Activated T-helper 1 cell treated with anti-CD3 and anti-CD28 coated beads, Interleukin-12 subunit alpha, Interleukin-12 subunit beta, Interleukin-2, Interleukin-4 antibody, amounts not matched to agents 30 ng/mL and 10 ng/mL and 1 ng/mL, durations not matched to agents 14 hours and 24 hours and 36 hours (primary cell): ENCODE measurements at places on chromosomes 1 and 21. TPM values are rescaled to one million over a fixed set of nuclear protein-coding genes. Genes with fewer than 3 reads are reported as not detected.

DNA sequence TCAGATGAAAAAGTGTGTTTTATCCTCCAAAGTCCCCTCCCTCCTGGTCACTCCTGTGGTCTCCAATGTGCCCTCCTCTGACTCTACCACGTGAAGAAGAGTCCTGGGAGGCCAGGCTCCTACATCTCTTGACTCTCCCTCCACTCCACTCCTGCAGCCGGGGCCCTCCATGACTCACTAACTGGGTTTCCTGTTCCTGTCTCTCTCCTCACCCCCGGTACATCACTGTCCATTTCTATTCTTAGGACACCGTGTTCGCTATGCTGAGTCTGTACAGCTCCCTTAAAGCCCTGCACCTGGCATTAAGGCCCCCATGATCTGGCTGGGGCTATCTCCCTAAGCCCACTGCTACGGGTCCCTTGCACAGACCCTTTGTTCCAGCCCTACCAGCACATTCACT lies 93.4 kb downstream of the BCAR3 start:
- no peak overlapping the region for H3K4me3 ChIP-seq
- no peak for DNase-seq
- H3K27ac ChIP-seq: no peak overlapping the region
- peaks cover 5% of the 10 kb centered on the region for H3K4me1 ChIP-seq

GRCh38 chr1:9128166-9128519 lies 759 bp downstream of the GPR157 start:
- DNase-seq: no peak
- peaks cover 26% of the 10 kb centered on the region for H3K4me1 ChIP-seq
- H3K36me3 ChIP-seq: no peaks in the 10 kb centered on the region
- H3K4me3 ChIP-seq: peak overlapping the region; percentile 83
- peaks cover 12% of the 10 kb centered on the region for H3K27me3 ChIP-seq

GRCh38 chr1:44604157-44604955 lies 69.9 kb downstream of the TMEM53 start:
- H3K27ac ChIP-seq: no peak overlapping the region
- H3K36me3 ChIP-seq: no peaks in the 10 kb centered on the region
- H3K4me1 ChIP-seq: no peaks in the 10 kb centered on the region
- no peak overlapping the region for H3K4me3 ChIP-seq
- H3K27me3 ChIP-seq: peaks cover 3% of the 10 kb centered on the region

DNA sequence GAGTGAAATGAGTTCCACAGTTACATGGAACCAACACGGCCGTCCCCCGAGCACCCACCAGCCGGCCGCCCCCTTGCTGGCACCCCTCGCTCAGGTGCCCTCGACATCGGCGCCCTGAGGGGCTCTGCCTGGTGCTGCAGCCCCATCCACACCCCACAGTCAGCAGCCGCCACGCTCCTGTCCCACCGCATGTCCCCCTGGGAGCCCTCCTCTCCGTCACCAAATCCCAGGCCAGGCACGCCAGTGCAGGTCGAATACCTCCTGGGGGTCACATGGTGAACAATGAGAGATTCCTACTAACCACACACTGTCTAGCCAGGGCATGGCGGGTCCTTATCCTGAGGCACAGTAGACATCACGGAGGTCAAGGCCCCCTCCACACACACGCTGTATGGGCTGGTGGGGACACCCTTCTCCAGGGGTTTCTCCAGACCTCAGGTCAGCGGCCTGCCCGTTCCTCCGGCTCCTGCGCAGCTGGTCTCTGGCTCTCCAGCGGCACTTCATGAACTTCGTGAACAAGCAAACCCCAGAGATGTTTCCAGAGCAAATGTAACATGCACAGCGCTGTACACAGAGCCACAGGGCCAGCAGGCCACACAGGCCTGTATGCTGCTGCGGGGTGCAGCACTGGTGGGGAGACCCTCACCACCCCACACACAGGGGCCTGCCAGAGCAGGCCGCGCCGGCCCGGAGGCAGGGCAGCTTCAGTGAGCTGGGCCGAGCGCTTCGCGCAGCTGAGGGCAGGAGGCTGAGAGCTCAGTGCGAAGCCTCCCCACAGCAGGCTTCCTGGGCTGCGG lies 21.8 kb downstream of the POFUT2 start:
- no peak for DNase-seq
- H3K36me3 ChIP-seq: peaks cover 31% of the 10 kb centered on the region
- H3K27ac ChIP-seq: peak overlapping the region; percentile 29

- H3K36me3 ChIP-seq: no peaks in the 10 kb centered on the region
- no peaks in the 10 kb centered on the region for H3K4me1 ChIP-seq
- no peak for DNase-seq
- H3K4me3 ChIP-seq: no peak overlapping the region
Measured at GRCh38 chr1:238710697-238711096, 675.7 kb upstream of the CHRM3 start.

- DNase-seq: no peak
- no peaks in the 10 kb centered on the region for H3K27me3 ChIP-seq
- no peaks in the 10 kb centered on the region for H3K4me1 ChIP-seq
- H3K27ac ChIP-seq: no peak overlapping the region
- H3K36me3 ChIP-seq: no peaks in the 10 kb centered on the region
Measured at GRCh38 chr21:40294345-40294744, 427.1 kb downstream of the PCP4 start.

FGR gene
- 0.21 and 0.27 TPM in 2 replicates for total RNA-seq
